ENCODE measurements at places on chromosomes 7 and 10.
A peak's percentile ranks its signal among the peaks of the same experiment; 100 is the strongest.

DNA sequence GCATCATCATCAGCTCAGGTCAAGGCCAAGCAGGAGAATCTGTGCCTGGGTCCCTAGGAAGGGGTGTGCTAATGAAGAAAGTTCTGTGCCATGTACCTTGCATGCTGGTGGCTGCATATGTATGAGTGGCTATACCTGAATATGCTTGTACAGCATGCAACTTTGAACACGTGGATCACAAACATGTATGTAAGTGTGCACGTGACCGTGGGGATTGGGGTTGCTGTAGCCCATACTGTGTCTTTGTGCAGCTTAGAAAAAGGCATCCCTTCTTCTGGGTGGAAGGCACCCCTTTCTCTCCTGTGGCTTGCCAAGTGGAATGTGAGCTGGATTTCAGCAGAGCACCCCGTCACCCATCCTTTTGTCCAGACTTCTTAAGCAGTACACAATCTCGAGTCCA, 13.8 kb downstream of the EMX2 start:
- no peak for DNase-seq

DNA sequence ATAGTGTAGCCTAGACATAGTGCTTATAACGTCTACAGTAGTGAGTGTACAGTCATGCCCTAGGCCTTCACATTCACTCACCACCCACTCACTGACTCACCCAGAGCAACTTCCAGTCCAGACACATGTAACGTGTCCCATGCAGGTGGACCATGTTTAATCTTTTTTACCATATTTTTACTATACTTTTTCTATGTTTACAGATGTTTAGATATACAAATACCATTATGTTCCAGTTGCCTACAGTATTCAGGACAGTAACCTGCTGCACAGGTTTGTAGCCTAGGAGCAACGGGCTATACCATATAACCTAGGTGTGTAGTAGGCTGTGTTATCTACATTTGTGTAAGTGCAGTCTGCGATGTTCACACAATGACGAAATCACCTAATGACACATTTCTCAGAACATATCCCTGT, 11.0 kb downstream of the MPP7 start:
- DNase-seq: no peak

DNA sequence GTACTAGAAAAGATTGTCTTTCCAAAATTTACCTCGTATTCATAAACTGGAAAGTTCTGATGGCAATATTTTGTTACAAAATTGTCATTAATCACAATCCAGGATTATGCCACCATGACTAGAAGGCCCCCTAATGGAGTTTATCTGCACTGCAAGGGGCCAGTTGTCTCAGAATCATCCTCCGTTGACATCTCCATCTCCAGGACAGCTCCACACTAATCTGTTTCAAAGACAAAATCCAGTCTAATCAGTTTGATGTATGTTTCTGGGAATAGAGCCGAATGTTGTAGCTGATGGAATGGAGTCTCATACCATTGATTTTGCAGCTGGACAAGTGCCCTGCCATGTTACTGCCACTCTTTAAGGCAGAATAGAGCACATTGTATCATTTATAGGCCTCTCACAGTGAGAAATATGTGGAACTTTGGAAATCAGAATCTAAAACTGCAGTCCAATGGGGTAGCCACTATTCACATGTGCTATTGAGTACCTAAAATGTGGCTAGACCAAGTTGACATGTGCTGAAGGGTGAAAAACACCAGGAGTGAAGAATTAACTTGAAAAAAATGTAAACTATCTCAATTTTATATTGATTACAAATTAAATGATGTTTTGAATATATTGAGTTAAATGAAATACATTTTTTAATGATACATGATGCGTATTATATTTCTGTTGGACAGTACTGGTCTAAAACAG, 38.3 kb upstream of the TOMM7 start:
- DNase-seq: peak; percentile 37

GRCh38 chr7:13835442-13835841, 154.0 kb downstream of the ETV1 start:
- DNase-seq: no peak

DNA sequence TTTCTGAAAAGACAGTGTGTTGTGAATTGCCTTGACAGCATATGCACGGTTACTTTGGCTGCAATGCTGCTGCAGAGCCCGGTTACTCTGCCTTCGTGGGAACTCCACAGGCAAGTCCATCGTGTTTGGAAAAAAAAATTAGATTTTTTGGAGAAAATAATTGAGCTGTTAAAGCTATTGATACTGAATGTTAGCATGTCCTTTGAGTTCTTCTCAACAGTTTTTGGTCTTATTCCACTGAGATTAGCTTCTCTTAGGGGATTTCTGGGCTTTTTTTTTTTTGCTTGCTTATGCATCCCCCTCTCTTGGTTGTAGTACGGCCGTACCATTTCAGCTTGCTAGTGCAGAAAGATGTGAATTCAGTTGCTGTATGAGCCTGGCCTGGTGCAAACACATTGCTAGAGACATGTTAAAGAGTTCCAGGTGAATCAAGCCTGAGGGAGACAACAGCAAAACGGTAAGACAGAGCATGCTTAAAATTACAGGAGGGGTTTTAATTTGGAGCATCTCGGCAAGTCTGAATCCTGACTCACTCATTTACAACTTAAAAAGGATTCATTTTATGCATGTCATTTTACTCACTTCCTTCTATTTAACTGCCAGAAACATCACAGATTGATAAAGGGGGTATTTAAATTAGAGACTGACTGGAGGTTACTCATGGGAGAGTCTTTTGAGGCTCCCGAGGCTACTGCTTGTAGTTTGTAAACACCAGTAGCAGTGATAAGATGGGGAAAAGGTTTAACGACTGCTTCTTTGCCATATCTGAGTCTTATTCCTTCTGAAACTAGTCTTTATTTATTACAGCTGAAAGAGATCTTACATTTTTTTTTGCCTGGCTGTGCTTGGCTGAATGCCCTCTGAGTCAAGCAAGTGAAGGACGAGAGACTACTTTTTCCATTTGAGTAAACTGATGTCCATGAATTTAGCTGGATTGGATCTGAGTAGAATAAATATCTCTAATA, 113.7 kb downstream of the CDK14 start:
- no peak for DNase-seq

DNA sequence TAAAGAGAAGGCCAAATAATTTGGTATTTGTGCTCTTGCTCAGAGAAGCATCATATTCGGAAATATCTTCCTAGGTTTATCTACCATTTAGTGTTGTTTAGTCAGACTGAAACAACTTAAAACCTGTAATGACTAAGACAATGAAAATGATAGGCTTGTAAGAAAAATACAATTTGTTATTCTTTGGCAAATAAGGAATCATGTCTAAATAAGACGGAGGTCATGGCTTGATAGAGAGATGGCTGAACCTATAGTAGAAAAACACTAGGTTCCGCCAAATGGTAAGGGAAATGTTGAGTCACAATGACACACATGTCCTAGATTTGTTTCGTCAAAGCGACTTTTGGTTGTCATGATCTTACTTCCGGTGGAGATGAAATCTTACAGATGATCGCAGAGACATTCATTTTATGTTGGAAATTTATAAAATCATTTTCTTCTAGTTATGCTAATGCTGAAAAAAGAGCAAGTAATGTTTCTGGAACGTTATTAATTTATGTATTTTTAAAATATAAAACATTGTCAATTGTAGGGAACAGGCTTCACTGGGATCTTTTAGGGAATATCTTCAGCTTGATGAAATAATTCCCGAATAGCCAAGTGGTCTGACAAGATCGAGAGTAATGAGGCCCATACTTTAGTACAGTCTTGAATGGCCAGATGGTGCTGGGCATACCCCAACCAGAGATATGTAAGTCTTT, 1.0 kb downstream of the SRGN start:
- DNase-seq: no peak

DNA sequence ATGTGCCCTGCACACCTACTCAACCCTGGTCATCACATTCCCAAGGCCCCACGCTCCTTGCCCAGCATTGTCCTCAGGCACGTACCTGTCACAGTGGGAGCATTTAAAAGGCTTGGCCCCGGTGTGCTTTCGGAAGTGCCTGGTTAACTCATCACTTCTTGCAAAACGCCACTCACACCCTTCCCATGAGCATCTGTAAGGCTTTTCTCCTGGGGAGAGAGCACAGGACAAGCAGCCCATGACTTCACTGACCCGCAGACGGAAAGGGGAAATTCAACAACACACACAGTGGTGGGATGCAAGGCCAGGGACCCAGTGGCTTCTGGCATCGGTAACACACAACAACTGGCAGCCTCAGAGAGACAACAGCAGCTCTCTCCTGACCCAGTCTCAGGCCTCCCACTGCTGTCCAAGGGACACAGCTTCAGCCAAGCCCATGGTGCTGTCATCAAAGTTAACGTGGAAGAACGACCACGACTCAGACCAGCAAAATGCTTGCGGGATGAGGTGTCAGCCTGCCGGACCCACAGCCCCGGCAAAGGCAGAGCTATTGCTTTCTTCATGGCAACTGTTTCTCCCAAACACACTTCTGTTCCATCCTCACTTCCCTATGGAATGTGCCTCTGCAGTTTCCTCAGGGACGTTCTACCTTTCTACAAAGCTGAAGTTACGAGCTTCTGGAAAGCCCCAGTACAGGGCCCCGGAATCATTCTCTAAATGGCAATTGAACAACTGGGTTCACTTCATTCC, 4.8 kb downstream of the KLF6 start:
- no peak for DNase-seq

DNA sequence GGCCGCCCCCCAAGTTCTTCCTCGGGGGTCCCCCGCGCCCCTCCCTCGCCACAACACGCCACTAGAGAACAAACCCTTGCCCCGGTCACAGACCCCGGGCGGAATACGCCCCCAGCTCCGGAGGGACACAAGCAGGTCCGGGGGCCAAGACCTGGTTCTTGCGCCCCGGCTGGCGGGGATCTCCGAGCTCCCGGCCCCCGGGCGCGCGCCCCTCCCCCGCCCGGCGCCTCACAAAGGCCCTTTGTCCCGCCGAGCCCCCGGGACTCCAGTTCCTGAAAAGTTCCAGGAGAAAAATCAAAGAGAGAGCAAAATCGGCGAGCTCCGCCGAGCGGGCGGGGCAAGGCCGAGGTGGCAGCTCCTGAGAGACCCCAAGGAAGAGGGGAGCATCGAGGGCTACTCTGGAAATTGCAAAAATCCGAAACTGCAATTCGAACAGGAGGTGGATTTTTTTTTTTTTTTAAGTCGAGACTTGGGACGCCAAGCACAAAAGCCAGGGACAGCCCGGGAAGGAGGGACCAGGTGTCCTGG, 4.0 kb downstream of the TNRC18 start:
- DNase-seq: no peak

DNA sequence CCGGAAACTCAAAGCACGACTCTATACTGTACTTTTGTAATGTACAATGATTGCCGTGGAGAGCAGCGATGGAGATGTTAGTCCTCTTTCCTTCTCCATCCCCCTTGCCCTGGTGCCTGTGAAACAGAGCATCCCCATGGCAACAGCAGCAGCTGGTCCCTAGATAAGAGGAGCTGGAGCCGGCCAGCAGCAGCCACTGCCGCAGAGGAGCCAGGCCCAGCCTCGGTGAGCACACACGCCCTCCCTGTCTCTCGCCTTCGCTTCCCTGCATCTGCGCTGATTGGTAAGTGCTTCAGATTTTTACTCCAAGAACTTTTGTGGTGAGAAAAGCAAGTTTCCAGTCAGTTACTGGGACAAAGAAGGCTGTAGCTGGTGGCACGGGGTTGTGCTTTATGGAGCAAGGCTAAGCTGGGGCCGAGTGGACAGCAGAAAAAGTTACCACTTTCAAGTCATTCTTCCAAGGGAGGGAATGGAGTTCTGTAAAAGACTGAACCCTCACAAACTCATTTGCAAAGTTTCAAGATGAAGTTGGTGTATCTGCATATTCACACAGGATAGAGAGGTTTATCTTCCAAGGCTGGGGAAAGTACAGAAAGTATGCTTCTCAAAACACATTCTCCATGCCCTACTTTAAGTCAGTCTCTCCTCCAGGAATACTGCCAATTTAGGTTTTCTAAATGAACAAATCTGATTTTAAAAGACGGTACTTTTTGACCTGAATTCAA, at the start of gene PPP1R17:
PPP1R17 (plus strand) TSS at position 192 of the 725 bp plus-strand sequence. CDS start 5,227 bp downstream, outside the sequence.
- DNase-seq: peak; percentile 88

DNA sequence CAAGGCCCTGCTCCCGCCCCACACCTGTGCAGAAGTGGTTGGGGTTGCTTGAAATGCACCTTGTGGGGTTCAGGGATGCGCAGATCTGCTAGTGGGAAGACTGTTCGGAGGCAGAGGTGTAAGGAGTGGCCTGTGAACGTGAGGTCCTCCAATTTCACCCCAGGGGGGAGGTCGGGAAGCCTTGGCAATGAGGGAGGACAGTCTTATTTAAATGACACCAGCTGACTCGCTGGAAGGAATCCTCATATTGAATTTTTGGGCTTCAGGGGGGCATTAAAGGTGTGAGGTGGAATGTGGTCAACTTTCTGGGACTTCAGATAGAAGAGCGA, 218.8 kb upstream of the CELF2 start:
- no peak for DNase-seq

DNA sequence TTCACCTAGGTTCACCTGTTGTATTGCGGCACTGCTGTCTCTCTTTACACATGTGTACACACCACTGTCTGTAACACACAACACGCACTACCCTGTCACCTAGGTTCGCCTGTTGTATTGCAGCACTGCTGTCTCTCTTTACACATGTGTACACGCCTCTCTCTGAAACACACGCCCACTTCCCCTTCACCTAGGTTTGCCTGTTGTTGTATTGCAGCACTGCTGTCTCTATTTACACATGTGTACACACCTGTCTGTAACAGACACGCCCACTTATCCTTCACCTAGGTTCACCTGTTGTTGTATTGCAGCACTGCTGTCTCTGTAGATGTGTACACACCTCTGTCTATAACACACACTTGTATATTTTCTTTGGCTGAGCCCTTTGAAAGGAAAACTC, 51.5 kb downstream of the WDR37 start:
- no peak for DNase-seq

- DNase-seq: peak; percentile 25
Measured at GRCh38 chr7:101733713-101734475, 83.5 kb upstream of the CUX1 start.

DNA sequence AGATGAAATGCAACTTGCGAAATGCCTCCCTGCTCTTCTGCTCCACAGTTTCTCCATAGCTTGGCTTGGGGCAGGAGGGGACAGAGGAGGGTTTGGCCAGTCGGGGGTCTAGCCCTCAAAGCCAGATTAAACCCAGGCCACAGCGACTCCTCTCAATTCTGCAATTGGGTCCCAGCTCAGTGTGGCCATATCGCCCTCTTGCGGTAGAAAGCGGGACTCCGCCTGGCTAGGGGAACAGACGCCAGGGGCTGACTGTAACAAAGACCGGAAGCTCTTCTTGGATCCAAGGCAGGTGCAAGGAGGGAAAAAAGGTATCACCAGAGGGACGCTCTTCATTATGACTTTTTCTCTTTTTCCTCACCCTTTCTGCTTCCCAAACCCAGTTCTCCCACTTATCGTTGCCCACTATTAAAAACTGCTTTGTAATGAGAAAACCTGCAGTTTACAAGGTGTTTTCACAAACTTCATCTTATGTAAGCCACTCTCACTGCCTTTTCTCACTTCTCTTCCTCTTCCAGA, 36.6 kb upstream of the TNPO3 start:
- DNase-seq: peak; percentile 52

- DNase-seq: no peak
Measured at GRCh38 chr10:103451091-103451813, 918 bp downstream of the CALHM2 start.

All from NCI-H524 (cell line).